ENCODE measurements at places on chromosomes 3 and 15.

- no peak for DNase-seq
Observed at GRCh38 chr3:172069478-172069877, 30.1 kb downstream of the FNDC3B start.

GRCh38 chr3:121481106-121481880, 64.5 kb downstream of the POLQ start:
- no peak for DNase-seq

GRCh38 chr15:41911691-41912345, 18.0 kb upstream of the SPTBN5 start:
- DNase-seq, result no peak

GRCh38 chr15:100314809-100315400, 26.9 kb downstream of the ADAMTS17 start:
- no peak for DNase-seq

GRCh38 chr15:51117270-51117669, 22.6 kb upstream of the TNFAIP8L3 start:
- DNase-seq, result no peak

DNA sequence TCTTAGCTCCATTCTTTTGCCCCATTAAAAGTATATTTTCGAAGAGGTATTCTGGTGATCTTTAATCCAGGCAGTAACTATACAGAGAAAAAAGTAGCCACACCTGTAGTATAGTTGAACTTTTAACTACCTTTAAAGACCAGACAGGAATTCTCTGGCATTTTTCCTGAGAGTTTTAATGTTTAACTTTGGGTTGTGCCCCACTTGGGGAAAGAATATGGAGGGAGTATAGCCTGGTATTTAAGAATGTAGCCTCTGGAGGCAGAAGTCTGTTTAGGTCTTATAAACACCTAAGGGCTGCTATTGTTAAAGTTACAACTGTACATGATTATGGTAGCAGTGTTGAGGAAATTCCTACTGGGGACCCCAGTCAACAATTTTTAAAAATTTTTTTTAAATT, 19.3 kb downstream of the C3orf85 start:
- no peak for DNase-seq

DNA sequence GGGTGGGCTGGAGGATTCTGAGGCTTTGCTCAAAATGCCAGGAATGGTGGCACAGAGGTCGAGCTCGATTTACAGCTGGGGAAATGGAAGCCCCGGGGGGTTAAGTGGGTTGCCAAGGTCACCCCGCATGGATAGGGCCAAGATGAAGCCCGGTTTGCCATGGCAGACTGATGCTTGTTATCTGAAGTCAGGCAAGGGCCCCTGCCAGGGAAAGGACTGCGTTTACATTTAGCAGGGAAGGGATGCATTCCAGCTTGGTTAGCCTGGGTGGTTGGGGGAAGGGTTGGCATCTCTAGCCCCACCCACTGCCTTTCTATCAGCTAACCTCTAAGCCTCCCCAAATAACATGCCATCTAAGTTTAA, 79.0 kb downstream of the RPLP1 start:
- no peak for DNase-seq

GRCh38 chr3:41986561-41986960, 24.7 kb upstream of the ULK4 start:
- no peak for DNase-seq

DNA sequence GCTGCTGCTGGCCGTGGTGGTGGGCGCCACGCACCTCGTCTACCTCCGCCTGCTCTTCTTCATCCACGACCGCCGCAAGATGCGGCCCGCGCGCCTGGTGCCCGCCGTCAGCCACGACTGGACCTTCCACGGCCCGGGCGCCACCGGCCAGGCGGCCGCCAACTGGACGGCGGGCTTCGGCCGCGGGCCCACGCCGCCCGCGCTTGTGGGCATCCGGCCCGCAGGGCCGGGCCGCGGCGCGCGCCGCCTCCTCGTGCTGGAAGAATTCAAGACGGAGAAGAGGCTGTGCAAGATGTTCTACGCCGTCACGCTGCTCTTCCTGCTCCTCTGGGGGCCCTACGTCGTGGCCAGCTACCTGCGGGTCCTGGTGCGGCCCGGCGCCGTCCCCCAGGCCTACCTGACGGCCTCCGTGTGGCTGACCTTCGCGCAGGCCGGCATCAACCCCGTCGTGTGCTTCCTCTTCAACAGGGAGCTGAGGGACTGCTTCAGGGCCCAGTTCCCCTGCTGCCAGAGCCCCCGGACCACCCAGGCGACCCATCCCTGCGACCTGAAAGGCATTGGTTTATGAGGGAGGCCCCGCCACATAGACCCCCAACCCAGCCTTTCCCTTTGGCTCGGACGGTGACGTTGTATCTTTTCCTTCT, 1.1 kb downstream of the GPR27 start:
- no peak for DNase-seq

DNA sequence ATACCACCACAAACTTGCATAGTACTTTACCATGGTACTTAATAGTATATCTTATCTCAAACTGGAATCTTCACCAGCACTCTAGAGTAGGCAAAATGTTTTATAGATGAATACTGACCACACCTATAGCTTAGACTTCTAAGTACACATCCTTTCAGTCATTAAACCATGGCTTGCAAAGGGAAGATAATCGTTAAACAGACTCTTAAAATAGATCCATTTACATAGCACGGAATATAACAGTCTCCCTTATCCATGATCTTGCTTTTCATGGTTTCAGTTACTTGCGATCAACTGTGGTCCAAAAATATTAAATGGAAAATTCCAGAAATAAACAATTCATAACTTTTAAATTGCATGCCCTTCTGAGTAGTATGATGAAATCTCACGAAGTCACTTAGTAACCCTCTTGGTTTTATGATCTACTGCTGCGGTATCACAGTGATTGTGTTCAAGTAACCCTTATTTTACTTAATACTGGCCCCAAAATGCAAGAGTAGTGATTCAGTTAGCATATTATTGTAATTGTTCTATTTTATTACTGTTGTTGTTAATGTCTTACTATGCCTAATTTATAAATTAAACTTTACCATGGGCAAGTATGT, 111.4 kb downstream of the HERC1 start:
- no peak for DNase-seq

GRCh38 chr3:8757551-8758518, 11.6 kb downstream of the OXTR start:
- no peak for DNase-seq

- no peak for DNase-seq
Observed at GRCh38 chr3:72938471-72939265, 50.8 kb downstream of the GXYLT2 start.

DNA sequence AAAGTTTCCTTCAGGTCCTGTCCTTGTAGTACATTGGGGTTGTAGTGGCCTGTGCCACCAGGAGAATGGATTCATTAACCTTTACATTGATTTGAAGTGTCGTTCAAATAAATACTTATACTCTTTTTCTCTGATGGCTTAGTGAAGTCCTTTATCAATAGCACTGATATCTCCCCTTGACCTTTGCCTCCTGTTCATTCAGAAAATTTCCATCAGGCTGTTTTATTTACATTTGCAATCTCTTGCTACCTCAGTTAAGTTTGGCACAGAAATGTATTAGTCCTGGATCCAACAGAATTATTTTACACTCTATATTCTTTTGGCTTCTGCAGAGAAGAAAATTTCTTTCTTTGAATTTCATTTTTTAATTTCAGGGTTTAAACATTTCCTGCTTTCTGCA, 497.0 kb downstream of the RBMS3 start:
- no peak for DNase-seq

DNA sequence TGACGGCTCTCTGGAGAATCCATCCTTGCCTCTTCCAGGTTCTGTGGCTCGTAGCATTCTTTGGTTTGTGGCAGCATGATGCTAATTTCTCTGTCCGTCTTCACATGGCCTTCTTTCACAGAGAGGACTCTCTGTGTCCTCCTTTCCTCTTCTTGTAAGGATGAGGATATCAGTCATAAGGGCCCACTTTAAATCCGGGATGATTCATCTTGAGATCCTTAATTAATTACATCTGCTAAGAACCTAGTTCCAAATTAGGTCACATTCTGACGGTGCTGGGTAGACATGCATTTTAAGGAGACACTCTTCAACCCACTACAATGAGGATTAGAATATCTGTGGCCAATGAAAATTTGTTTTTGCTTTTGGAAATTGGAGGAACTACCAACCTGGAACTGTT, 15.7 kb upstream of the GXYLT2 start:
- DNase-seq, result no peak

GRCh38 chr3:98513091-98513511, 9.6 kb downstream of the CLDND1 start:
- DNase-seq, result no peak

- no peak for DNase-seq
Observed at GRCh38 chr15:99167640-99168039, 62.8 kb downstream of the SYNM start.

- no peak for DNase-seq
Observed at GRCh38 chr3:29764603-29765254, 483.9 kb downstream of the RBMS3 start.

DNA sequence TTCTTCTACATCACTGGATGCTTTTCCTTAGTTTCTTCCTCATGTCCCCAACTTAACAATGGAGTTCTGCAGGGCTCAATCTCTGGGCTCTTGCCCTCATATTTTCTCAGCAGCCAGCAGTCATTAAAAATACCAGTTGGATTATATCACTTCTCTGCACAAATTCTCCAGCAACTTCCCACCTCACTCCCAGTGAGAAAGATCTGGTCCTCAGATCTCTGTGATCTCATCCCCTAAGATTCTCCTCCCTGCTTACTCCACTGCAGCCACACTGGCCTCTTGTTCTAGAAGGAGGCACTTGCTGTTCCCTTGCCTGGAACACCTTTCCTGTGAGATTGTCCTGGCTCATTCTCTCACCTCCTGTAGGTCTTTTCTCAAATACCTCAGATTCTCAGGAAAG, 6.1 kb downstream of the ERICH6 start:
- no peak for DNase-seq

GRCh38 chr3:195999896-196000295, 82.0 kb downstream of the TFRC start:
- DNase-seq, result no peak

- DNase-seq, result no peak
Observed at GRCh38 chr3:4688411-4688810, 195.3 kb downstream of the ITPR1 start.

DNA sequence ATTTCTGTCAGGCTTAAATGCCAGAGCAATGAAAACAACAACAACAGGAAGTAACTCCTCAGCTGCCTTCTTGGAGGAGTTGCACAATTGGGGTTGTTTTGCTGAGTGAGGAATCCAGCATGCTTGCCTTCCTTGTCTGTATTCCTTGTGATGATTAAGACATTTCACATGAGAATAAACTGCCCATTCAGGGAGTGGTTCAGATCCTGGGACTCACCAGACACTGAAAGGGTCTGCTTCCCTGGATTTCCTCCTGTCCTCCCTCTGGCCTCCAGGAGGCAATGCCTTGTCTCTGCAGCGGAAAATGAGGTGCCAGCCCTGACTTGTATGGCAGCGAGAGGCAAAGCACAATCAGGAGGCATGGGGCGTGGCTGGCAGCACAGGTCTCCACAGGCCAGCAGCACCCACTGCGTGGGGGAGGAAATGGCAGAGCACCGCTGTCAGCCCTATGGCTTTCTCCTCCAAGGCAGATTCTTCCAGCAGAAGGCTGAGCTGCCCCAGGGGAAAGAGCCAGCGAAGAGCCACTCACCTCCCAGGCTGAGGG, 41.5 kb downstream of the RBP2 start:
- DNase-seq, result no peak

- no peak for DNase-seq
Observed at GRCh38 chr3:98791341-98792325, 28.5 kb downstream of the ST3GAL6 start.

- peak; percentile 49 for DNase-seq
Observed at GRCh38 chr15:64460206-64460723, at the start of gene ZNF609. TSS of gene ZNF609 (plus strand) at chr15:64460578. CDS start at chr15:64499420, 38,842 bp downstream.

DNA sequence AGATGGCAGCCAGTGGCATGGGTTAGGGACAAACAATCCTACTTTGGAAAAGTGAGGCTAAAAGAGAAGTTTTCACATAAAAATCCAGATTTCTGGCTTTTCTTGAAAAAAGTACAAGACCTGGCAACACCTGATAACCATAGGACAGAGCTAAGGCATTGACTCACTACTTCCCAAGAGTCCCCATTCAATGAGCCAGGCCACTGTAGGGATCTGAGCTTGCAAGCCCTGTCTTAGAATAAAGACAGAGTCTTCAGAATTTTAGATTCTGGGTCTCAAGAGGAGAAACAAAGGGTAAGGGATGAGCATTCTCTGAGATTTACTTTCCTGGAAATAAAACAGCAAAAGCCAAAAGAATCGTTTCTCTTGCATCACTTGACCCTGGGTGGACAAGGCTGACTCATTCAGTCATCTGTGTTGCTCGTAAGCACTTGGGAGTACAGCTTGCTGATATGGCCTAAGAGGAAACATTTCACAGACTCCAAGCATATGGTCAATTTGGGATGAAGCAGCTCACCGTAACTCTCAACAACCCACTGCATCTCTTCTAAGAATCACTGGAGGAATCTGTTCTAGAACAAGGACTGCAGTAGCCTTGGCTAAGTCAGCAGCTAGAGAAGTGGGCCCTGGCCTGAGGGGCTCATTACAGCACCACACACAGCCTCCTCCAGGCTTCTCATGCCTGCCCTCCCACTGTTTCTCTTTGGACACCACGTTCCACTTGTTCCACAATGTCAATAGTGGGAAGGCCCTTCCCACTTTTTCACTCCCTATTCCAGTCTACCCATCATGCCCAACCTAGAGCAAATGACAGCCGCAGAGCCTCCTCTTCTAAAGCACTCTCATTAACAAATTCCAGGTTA, 86.2 kb downstream of the RFTN1 start:
- no peak for DNase-seq

GRCh38 chr15:86089422-86089821, 9.8 kb downstream of the AGBL1 start:
- no peak for DNase-seq

GRCh38 chr3:55434789-55435188, 52.3 kb downstream of the WNT5A start:
- DNase-seq, result no peak

- DNase-seq, result no peak
Observed at GRCh38 chr3:141128126-141128777, 77.1 kb downstream of the SPSB4 start.

GRCh38 chr15:47516972-47517371, 200.3 kb upstream of the SEMA6D start:
- DNase-seq, result no peak

DNA sequence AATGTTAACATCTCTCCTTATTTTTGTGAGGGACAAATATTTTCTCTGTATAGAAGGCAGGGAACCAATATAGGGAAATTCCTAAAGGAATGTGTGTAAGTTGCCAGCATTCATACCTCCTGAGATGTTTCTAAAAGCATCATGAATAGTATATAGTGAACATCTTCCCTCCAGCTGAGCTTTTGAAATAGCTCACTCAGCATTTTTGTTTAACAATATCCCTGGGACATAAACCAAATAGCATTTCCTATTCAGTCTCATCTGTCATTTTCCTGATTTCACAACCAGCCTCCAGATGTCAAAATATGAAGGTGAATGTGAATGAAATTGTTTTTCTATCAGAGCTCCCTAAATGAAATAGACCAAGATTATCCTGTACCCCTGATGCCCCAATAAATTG, 137.2 kb downstream of the PPM1L start:
- no peak for DNase-seq

Measured in cortex of kidney (tissue), 1 donor.